ENCODE measurements at places on chromosomes 4 and X. TPM values are rescaled to one million over a fixed set of nuclear protein-coding genes. Genes with fewer than 3 reads are reported as not detected.

The CTAG2 gene
- total RNA-seq, result not detected

DNA sequence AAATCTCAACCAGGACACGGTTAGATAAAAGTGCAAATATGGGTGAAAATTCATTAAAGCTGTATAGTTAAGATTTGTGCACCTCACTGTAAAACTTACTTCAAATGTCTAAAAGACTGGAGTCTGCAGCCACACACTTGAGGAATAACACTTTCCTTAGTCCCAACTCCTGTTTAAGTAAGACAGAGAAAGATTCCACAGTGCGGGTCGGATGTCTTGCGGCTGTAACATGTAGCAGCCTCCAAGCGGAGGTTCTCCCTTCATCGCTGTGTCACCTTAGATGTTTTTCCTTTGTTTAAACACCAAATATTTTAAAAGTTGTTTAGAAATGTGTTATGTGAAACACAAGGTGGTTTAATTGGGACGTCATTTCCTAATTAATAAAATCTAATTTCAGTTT lies 905 bp upstream of the MAEA start:
- H3K4me3 ChIP-seq, result peak overlapping the region; percentile 96
- H3K4me1 ChIP-seq, result peaks cover 41% of the 10 kb centered on the region
- H3K27me3 ChIP-seq, result no peaks in the 10 kb centered on the region
- no peak for DNase-seq

DNA sequence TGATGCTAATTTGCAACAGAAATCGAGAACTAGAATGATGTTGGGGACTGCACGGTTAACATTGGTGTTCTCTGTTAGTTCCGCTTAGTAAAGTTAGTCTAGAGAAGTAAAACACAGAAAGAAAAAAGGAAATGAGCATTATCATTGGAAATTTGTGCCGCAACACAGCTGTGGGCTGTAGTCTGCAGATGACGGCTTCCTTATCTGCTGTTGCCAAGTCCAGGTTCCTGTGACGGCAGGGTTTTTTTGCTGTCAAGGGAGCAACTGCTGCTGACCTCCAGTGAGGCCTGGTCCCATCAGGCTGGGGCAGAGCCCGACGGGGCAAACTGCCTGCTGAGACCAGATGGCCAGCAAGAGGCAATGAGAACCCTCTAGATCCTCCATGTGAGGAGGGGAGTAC lies 38.9 kb upstream of the PHEX start:
- H3K27me3 ChIP-seq, result no peaks in the 10 kb centered on the region
- H3K27ac ChIP-seq, result peak overlapping the region; percentile 42
- peak; percentile 54 for DNase-seq
- no peak overlapping the region for H3K4me3 ChIP-seq

- H3K36me3 ChIP-seq, result no peaks in the 10 kb centered on the region
- no peaks in the 10 kb centered on the region for H3K4me1 ChIP-seq
- no peak overlapping the region for H3K4me3 ChIP-seq
These were observed 51.9 kb upstream of the USP9X start for GRCh38 chrX:41033299-41033698.

GRCh38 chrX:733961-734360 lies 103.4 kb downstream of the SHOX start:
- no peak overlapping the region for H3K27ac ChIP-seq
- H3K4me1 ChIP-seq, result no peaks in the 10 kb centered on the region
- H3K4me3 ChIP-seq, result no peak overlapping the region
- DNase-seq, result no peak
- H3K27me3 ChIP-seq, result no peaks in the 10 kb centered on the region
- no peaks in the 10 kb centered on the region for H3K36me3 ChIP-seq

- no peaks in the 10 kb centered on the region for H3K36me3 ChIP-seq
- no peak overlapping the region for H3K4me3 ChIP-seq
- H3K27ac ChIP-seq, result no peak overlapping the region
- no peaks in the 10 kb centered on the region for H3K27me3 ChIP-seq
These were observed 37.7 kb upstream of the BCLAF3 start for GRCh38 chrX:20028588-20028987.

GRCh38 chr4:2482693-2483092 lies 13.8 kb downstream of the RNF4 start:
- peaks cover 75% of the 10 kb centered on the region for H3K4me1 ChIP-seq
- no peak overlapping the region for H3K4me3 ChIP-seq
- H3K27ac ChIP-seq, result no peak overlapping the region
- no peaks in the 10 kb centered on the region for H3K36me3 ChIP-seq

- no peaks in the 10 kb centered on the region for H3K36me3 ChIP-seq
- peaks cover 5% of the 10 kb centered on the region for H3K4me1 ChIP-seq
- no peak for DNase-seq
- H3K27me3 ChIP-seq, result no peaks in the 10 kb centered on the region
- H3K27ac ChIP-seq, result no peak overlapping the region
These were observed 43.3 kb downstream of the CAMK2D start for GRCh38 chr4:113718252-113718651.

DNA sequence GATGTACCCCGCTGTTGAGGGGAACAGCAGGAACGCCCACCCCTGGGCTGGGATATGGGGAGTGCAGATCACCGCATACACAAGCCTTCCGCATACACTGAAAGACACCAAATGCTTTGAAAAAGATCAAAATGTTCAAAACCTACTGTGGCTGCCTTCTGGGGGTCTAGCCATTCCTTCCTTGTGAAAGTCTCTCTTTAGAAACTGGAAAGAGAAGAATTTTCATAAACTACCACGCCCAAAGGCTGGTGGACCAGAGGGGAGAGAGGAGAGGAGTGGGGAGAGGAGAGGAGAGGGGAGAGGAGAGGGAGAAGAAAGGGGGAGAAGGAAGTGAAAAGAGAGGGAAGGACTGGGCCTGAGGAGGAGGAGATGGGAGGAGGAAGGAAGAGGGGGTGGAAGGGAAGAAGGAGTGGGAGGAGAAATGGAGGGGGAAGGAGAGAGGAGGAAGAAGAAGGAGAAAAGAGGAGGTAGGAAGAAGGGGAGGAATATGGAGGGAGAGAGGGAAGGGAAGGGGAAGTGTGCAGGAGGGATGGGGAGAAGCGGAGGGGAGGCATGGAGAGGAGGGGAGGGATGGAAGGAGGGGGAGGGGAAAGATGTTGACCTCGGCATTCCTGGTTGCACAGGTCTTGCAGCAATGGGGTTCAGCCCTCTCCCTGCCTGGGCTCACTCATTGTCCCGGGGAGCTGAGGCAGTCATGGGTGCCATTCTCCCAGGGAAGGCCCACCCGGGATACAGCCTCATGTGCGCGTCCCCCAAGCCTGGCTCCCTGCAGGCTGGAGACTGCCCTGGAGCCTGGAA lies 5.5 kb upstream of the HMX1 start:
- DNase-seq, result no peak
- no peak overlapping the region for H3K4me3 ChIP-seq
- H3K4me1 ChIP-seq, result peaks cover 4% of the 10 kb centered on the region
